ENCODE measurements at places on chromosomes 7 and 10.

- DNase-seq, result no peak
Measured at GRCh38 chr7:141475679-141476078, 75.5 kb upstream of the AGK start.

DNA sequence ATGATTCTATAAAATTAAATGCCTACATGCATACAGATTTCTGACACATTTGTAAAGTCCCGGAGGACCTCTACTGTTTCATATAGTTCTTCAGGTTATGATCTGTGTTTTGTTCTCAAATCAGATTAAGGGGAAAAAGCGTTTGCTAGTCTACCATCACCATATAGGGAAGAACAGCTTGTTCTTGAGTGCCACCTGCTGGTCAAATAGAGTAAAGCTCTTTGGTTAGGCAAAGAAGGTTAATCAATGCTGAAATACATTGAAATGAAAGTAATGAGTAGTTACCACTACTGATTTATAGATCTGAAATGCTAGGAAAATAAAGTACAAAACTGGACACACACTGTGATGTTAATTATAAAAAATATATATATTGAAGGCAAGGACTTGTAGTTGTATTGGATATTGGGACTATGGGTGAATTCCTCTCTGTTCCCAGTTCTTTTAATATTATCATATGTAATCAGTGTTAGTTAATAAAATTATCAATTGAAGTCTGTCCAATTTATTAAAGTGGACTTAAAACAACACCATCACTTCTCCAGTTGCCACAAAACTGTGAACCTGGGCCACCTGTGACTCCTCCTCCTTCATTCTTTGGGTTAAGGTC is 72.6 kb upstream of the PDLIM1 start:
- peak; percentile 74 for DNase-seq

DNA sequence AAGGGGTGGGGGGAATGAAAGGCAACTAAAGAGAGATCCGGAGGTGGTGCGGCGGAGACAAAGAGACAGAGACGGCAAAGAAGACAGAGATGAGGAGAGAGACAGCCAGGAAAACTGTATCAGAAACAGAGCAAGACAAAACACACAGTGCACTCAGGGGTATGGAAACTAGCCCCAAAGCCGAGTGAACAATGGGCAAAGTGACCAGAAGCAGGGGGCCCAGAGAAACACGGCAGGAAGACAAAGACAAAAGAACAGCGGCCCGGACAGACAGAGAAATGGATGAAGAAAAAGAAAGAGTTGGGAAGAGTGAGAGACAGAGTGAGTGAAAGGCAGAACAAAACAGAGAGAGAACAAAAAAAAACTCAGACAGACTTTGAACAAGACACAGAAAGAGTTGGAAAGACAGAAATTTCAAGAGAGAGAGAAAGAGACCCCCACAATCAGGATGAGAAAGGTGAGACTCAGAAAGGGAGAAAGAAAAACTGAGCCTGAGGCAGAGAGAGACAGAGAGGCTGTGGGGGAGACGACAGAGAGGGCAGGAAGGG is 60.6 kb upstream of the PAX2 start:
- no peak for DNase-seq

DNA sequence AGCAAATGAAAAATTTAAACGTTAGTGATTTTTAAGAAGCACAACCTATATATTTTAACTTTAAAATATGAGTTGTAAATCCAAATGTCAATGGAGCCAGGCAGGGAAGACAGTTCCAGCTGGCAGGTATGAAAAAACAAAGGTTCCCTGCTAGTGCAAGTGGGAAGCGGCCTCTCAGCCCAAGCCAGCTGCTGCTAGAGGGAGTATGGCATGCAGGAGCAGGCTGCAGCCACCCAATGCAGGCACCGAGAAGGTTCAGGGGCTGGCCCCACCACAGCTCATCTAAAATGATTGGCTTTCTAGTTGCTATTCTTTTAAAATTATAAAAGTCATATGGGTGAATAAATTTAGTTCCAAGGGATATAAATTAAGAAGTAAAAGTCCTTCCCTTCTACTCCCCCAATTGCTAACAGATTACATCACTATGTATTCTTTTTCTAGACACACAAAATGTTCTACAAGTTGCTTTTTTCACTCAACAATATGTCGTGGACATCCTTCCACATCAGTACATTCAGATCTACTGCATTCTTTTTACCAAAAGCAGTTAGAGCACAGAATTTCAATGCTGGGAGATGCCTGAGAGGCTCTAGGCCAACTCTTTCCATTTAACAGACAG is 69.3 kb downstream of the SGMS1 start:
- DNase-seq, result no peak

DNA sequence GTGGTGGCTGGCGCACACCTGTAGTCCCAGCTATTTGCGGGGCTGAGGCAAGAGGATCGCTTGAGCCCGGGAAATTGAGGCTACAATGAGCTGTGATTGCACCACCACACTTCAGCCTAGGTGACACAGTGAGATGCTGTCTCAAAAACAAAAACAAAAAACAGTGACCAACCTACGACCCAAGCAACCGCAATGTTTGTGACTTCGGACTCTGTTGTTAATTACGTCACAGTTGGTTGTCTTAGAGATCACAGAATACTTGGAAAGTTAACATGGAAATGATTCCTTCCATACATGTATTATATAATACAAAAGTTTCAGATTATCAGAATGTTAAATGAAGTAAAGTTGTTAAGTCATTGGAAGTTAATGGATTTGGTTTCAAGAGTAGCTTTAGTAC is 106.2 kb downstream of the REEP3 start:
- DNase-seq, result no peak

GRCh38 chr10:17162828-17163227 is 33.2 kb upstream of the CUBN start:
- no peak for DNase-seq

- DNase-seq, result no peak
Measured at GRCh38 chr7:54426406-54426805, 115.8 kb upstream of the VSTM2A start.

DNA sequence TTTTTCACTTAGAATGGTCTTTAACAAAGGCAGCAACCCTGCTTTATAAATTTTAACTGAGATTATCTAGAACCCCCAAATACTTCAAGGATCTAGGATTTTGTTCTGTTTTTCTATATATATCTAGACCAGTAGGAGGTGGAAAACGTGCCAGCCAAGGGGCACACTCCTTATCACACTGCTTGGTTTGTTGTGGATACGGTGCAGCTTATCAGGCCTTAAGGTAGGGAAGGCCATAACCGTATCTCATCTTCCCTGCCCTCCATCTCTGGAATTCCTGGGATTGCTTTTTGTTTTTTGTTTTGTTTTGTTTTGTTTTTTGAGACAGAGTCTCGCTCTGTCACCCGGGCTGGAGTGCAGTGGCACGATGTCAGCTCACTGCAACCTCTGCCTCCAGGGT is 75.4 kb downstream of the MPLKIP start:
- DNase-seq, result no peak

DNA sequence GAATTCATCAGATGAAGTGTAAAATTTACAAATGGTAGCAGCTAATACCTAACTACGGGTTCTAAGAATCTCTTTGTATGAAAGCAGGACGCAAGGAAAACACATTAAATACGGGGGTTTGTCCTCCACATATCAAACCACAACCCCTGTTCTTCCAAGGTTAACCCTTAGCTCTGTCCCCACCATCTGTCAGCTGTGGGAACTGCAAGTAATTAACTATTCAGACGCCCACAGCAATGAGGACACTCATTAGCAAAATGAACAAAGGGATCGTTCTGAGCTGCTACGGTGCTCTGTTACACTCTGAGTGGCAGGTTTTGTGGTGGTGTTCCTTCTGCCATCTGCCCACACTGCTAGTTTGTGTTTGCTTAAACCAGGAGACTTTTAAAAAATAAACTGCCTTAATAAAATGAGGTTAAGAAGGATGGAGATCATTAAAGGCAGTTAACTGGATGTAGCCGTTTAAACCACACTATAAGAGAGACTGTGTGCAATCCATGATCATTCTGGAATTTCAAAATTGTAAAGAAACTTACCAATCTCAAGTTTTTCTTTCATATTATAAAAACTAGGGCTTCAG is 51.4 kb downstream of the C10orf67 start:
- peak; percentile 39 for DNase-seq

- DNase-seq, result no peak
Measured at GRCh38 chr10:89160339-89160738, 46.8 kb downstream of the CH25H start.

DNA sequence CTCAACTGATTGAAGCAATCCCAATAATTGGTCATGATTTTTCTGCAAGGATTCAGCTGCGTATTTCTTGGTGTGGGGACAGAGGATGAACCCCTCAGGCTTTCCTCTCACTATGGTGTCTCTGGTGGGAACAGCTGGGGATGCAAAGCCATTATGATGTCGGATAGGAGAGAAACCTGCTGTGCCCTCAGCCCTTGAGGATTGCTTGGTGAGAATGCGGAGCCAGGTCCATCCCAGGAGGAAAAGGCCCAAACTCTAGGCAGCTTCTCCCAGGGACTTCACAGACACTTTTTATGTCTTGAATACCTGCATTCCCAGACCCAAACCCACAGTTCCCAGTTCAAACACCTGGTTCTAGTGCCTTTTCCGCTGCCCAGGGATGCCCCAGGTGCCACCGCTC is 302.0 kb downstream of the WDR37 start:
- no peak for DNase-seq

DNA sequence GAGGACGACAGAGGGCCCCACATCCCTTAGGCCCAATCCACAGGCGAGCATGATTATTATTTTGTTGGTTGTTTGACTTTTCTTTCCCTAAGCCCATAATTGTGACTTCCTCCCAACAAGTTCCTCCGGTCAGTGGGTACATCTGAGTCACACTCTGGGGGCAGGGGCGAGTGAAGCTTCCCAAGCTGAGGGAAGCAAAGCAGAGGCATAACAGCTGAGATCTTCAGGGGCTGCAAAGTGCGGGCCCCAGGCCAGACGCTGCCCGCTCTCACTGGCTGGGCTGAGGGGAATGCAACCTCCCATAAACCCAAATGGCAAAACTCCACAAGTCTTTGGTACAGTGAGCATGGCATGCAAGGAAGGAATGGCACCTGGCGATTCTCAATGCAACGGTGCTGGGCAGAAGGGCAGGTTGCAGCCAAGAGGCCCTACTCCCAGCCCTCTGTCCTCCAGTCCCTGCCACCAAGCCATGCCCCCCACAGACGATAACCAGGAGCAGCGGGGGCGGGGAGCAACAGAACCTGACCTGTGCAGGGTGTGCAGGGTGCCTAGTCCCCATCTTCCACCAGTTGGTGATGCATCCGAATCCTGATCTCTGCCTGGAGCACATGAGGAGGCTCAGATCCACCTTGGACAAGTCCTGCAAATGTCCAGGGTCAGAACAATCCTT is 25.3 kb downstream of the TNS3 start:
- DNase-seq, result peak; percentile 40

- no peak for DNase-seq
Measured at GRCh38 chr10:26681076-26681475, 16.4 kb upstream of the PDSS1 start.

GRCh38 chr7:156031679-156032478 is 219.6 kb upstream of the SHH start:
- no peak for DNase-seq

DNA sequence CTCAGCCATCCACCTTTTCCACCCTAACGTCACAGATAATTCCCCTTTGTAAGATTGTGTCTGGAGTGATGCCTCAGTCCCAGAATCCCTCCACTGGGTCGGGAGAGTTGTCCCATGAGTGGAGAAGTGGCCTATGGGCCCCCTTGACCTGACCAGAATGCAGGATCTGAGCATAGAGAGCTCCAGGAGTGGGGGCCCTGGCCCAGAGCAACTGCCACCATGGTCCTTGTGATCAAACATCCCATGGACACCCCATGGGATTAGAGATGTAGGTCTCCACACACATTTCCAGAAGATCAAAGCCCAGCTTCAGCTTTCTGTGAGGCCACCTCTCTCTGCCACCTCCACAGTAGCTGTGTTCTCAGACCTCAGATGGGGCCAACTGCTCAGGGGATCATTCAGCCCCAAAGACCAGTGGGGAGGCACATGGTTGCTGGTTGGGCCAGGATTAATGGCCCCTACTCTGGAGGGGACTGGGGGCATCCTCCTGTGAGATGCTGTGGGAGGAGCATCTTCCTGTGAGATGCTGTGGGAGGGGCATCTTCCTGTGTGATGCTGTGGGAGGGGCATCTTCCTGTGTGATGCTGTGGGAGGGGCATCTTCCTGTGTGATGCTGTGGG is 28.5 kb upstream of the DPYSL4 start:
- no peak for DNase-seq

GRCh38 chr7:87287738-87288341 is 57.6 kb upstream of the CROT start:
- DNase-seq, result no peak

- DNase-seq, result no peak
Measured at GRCh38 chr7:126462405-126462804, 790.3 kb downstream of the GRM8 start.

DNA sequence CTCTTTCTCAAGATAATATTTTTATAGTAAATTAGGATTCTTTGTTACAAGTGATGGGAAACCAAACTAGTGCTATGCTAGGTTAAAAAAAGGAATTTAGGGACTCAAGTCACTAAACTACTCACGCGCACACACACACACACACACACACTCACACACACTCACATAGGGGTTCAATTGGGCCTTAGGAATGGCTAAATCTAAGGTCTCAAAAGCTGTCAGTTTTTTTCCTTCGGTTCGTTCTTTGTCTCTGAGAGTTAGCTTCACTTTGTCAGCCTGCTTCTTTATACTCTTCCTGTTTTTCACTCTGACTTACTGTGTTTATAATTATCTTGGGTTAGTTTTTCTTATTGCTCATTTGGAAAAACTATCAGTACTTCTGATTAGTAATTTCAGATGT is 138.9 kb downstream of the ADK start:
- DNase-seq, result no peak

DNA sequence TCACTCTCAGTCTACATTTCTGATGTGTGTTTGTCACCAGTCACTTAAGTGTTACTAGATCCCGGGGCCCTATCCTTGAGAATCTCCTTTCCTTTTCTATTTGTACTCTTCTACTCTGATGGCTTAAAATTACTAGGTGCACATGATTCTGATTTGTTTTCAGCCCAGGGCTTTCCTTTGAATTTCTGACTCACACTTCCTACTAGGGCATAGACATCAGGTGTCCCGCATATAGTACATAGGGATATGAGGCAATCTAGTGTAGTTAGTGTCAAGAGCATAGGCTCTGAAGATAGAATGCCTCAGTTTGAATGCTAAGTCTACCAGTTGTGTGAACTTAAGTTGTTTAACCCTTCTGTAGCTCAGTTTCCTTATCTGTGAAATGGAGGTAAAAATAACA is 49.4 kb upstream of the LRRN3 start:
- DNase-seq, result no peak

GRCh38 chr10:79061441-79062315 is 7.1 kb upstream of the ZMIZ1 start:
- DNase-seq, result no peak

GRCh38 chr10:62506371-62506770 is 132.2 kb downstream of the ZNF365 start:
- DNase-seq, result no peak

GRCh38 chr10:93095225-93095624 is 21.5 kb downstream of the CYP26A1 start:
- no peak for DNase-seq

DNA sequence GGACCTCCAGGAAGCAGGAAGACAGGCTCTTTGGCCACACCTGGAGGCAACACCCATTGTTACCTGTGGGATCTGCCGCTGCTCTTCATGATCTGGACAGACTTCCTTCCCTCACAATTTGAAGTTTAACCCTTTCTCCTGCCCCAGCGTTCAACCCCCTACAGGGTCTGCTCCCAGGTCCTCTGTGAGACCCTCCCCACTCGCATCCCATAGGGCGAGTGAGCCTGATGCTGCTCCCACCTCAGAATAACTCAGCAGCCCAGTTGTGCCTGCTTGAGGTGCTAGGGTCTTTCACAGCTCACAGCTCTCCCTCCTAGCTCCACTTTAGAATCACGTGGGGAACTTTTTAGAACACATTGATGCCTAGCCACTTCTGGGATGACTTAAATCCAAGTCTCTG is 61.8 kb upstream of the C10orf90 start:
- no peak for DNase-seq
